ENCODE measurements at places on chromosomes 2 and 18. TPM values are rescaled to one million over a fixed set of nuclear protein-coding genes. Genes with fewer than 3 reads are reported as not detected.

KATNAL2 gene
- 8.4 TPM for total RNA-seq

AFTPH gene
- 36.0 TPM for total RNA-seq

COL5A2 gene
- 404 TPM for total RNA-seq

TEX51 gene
- total RNA-seq = not detected

CDC42EP3 gene
- total RNA-seq = 3.7 TPM

CHN1 gene
- total RNA-seq = 7.8 TPM

ELOA2 gene
- total RNA-seq = not detected

CGREF1 gene
- 2.1 TPM for total RNA-seq

SALL3 gene
- total RNA-seq = not detected

ABCB11 gene
- not detected for total RNA-seq

GPD2 gene
- total RNA-seq = 17.2 TPM

CENPA gene
- total RNA-seq = 2.6 TPM

DYNAP gene
- total RNA-seq = not detected

MPP4 gene
- under 0.01 TPM for total RNA-seq

PLB1 gene
- total RNA-seq = 1.0 TPM

HOXD1 gene
- 0.52 TPM for total RNA-seq

UNC50 gene
- total RNA-seq = 49.1 TPM

PDE11A gene
- 1.0 TPM for total RNA-seq

AQP12A gene
- total RNA-seq = not detected

ITPRID2 gene
- total RNA-seq = 43.3 TPM

CD8A gene
- not detected for total RNA-seq

MAP3K19 gene
- not detected for total RNA-seq

CXCR1 gene
- 0.52 TPM for total RNA-seq

SERTAD2 gene
- total RNA-seq = 9.4 TPM

CASP8 gene
- total RNA-seq = 8.4 TPM

MREG gene
- 0.52 TPM for total RNA-seq

KCNG2 gene
- total RNA-seq = 0.52 TPM

ABCG8 gene
- under 0.01 TPM for total RNA-seq

ATL2 gene
- 55.8 TPM for total RNA-seq

SDC1 gene
- 2.1 TPM for total RNA-seq

LRP2 gene
- total RNA-seq = under 0.01 TPM

MATN3 gene
- 0.52 TPM for total RNA-seq

NPC1 gene
- 48.0 TPM for total RNA-seq

SLC38A11 gene
- total RNA-seq = 2.6 TPM

ZBTB14 gene
- 6.8 TPM for total RNA-seq

ASXL3 gene
- total RNA-seq = 7.3 TPM

All from skeletal muscle tissue (tissue), 5 donors.